Activated T-cell treated with anti-CD3 and anti-CD28 coated beads for 4 hours (primary cell): ENCODE measurements at places on chromosomes 6 and 20.

DNA sequence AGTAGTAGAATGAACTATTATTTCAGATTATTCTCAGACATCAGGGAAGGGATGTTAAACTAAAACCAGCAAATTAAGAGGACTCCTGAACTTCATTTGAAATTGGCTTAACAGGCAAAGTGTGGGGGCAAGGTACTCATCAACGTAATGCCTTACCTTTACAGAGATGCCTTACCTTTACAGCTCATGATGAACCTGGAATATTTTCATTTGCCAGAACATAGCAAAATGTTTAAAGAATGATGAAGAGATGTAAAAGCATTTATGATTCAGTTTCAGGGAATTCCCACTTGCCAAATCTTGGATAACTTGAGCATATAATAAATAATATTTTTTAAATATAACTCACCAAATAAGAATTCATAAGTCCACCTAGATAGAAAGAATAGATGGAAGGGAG is 207.5 kb downstream of the TINAG start:
- DNase-seq: no peak

- no peak for DNase-seq
Measured at GRCh38 chr6:15434263-15434662, 188.4 kb downstream of the JARID2 start.

DNA sequence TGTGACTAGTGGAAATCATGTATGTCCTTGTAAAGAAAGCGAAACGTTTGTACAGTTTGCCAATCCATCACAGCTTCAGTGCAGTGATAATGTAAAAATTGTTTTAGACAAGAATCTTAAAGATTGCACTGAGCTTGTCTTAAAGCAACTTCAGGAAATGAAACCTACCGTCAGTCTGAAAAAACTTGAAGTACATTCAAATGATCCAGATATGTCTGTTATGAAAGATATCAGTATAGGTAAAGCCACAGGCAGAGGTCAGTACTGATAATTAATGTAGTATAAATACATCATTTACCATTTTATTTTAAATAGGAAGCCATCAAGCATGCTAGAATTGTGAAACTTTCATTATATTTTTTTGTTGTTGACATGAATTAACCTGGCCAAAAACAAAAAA is 60.9 kb upstream of the SMIM8 start:
- no peak for DNase-seq

DNA sequence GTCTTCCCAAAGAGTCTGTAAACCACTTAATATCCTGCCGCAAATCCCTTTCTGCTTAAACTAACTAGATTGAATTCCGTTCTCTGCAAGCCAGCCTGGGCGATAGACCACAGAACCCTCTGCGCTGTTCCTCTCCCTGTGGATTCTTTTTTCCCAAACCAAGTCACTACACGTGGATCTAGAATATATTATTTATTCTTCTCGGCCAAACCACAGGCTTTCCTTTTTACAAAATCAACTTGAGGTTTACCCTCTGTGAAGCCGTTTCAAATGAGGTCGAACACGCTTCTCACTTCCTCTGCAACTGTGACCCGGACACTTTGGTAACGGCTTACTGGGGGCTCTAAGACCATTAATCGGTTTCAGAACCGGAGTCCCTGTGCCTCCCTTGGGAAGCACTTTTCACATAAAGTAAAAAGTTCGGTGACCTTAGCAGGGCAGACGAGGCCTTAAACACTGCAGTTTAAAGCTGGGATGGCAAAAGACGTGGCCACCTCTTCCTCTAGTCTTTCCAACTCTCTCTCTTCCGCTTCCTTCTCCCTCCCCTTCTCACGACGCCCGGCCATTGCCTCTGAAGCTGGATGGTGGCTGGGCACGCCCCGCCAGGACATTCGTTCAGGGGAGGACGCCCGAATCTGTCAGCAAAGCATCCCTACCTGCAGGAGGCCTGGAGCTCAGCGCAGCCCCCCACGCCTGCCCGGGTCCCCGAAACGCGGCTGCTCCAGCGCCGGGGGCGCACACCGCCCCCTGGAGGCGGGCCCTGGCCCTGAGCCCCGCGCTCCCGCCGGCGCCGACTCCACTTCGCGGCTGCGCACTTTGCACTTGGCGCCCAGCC is 55.0 kb upstream of the FOXC1 start:
- DNase-seq: peak; percentile 70
